ENCODE measurements at places on chromosomes 11 and 22.

DNA sequence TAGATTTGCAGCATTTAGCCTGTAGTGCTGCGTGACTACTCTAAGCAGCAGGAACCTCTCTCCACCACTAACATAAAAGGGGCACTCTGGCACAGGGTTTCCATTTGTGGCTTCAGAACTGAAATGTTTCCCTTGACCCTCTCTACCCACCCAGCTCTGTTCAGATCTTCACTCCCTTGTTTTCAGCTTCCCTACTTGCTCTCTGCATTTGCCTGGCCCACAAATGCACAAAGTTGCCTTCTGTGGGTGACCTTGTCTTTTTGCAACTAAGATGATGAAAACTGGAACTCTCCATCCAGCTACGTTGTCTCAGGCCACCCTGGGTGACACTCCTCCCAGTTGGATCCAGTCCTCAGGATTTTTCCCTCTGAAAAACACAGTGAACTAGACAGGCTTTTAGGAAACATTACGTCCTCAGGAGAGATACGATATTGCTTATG is 19.8 kb upstream of the PSMA1 start:
- no peak for DNase-seq

GRCh38 chr22:49272546-49273125 is 555.0 kb downstream of the BRD1 start:
- DNase-seq = no peak

- no peak for DNase-seq
Measured at GRCh38 chr11:119445850-119446249, 22.9 kb upstream of the THY1 start.

DNA sequence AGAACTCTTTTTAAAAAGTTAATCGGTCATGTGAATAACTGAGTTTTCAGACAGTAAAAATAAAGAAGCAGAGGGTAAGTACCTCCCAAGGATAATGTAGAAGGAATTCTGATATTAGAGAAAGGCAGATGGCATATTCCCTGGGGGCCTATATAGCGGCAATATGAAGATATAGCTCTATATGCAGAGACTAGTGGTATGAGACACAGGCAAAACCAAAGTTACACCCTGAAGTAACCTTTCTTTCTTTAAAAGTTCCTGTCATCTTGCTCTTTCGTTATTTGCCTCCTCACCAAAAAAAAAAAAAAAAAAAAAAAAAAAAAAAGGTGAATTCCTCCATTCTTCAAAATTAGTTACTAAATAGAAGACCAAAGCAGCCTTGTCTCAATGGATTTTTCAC is 76.2 kb upstream of the ARHGAP32 start:
- no peak for DNase-seq

GRCh38 chr11:74380746-74381439 is 17.3 kb downstream of the PGM2L1 start:
- no peak for DNase-seq

- no peak for DNase-seq
Measured at GRCh38 chr11:11157185-11157584, 195.9 kb downstream of the CSNK2A3 start.

- DNase-seq = no peak
Measured at GRCh38 chr11:130397780-130398179, 30.6 kb downstream of the ADAMTS8 start.

GRCh38 chr11:93846411-93846810 is 4.0 kb downstream of the VSTM5 start:
- DNase-seq = no peak

DNA sequence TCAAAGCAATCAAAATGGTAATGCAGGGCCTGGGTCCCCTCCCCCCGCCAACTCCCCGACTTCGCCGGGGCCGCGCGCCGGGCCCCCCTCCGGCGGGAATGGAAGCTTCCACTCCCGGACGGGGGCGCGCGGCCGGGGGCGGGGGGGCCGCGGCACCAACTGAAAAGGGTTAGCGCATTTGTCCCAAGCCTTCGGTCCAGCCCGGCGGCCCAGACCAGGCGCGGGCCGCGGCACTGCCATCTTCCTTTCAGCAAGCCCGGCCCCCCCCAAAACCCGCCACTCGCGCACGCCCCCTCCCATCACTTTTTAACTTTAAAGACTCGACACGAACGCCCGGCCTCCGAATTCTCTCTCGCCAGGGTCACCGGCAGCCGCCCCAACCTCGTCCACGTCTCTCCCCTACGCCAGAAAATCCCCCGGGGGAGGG is 2.8 kb downstream of the PHF21B start:
- no peak for DNase-seq

DNA sequence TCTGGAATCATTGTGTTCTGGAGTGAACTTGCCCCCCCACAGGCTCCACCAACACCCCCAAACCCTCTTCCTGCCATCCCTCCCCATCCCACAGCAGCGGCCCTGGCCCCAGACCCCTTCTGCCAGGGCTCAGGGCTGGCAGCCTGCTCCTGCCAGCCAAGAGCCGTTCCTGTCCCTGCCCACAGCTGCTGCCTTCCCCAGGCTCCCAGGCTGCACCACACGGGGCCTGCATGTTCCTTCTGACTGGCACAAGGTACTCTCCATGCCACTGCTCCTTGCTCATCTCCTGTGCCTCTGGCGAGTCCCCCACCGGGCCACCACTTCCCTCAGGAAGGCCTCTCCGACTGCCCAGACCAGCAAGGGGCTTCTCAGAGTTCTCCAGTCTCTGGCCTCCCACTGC is 4.9 kb downstream of the GP1BB start:
- DNase-seq = no peak

- no peak for DNase-seq
Measured at GRCh38 chr11:112453601-112454577, 193.2 kb upstream of the PLET1 start.

DNA sequence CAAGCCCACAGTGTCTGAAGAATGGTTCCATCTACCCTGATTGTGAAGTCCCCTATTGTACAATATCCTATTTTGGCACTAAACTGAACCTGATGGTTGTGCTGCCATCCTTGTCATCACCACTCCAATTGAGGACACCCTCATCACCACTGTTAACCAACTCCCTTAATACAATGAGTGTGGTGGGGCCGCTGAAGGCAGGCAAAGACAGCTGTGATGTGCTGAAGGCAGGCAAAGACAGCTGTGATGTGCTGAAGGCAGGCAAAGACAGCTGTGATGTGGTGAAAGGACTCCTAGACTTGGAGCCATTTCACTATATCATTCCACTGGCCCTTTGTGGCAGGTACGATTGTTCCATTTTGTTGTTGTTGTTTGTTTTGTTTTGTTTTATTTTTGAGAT is 481.6 kb downstream of the SOX6 start:
- DNase-seq = no peak

DNA sequence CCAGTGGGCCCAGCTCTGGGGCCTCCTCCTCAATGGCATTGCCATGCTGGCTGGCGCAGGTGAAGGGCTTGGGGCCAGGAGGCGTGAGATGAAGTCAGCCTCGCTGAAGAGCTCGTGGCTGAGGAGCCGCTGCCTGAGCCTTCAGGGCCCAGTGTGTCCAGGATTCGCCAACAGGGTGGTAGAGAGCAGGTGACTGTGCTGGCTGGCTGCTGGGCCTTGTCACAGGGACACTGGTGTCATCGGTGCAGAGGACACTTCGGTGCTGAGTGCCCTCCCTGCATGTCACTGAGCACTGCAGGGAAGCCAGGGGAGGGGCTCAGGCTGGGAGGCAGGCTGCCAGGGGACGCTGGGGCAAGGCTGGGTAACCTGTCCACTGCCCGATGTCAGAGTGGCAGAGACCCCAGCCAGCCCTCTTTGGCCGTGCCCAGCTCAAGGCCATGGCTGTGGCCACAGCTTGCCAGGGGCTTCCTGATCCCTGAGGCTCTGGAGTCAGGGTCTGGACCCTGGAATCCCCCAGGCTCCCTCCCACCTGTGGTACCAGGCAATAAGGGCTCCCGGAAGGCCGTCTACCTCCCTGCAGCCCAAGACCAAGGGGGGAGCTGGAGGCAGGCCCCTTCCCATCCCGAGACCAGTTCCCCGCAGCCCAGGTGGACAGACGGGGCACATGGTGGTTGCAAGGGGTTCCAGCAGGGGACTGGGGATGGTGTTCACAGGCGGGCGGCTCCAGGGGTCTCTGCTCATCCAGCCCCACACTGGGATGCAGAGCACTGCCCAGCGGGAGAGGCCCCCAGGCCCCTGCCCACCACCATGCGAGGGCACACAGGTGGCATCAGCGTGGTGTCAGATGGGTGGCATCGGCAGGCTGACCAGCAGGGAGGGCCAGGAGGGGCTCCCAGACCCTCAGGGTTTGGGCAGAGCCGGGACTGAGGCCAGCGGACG is 63.9 kb downstream of the ARFGAP3 start:
- DNase-seq = no peak

DNA sequence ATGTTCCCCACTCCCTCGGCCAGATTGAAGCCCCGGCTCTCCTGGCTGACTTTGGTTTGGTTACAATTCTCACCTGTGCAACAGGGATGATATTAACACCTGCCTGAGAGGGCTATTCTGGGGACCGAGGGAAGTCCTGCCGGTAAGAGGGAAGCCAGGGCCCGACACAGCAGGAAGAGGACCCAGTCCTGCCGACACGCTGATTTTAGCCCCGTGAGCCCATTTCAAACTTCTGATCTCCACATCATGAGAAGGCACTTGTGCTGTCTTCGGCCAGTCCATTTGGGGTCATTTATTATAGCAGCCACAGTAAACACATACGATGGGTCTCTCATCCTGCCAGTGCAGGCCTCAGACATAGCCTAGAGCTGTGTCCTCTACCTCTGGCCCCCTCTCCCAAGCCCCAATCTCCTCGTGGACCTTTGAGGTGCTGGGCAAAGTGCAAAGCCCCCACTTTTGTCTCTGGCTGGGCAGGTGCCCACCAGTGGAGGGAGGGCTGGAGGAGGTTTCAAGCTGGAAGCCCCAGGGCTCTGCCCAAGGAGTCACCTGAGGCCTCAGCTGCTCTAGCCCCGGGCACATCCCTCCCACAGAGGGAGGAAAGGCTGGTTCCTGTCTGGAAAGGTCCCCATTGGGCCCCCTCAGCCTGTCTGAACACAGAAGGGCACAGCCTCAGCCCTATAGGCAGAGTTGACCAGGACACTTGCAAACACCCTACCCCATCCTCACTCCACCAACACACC is 59.1 kb upstream of the FGF3 start:
- no peak for DNase-seq

DNA sequence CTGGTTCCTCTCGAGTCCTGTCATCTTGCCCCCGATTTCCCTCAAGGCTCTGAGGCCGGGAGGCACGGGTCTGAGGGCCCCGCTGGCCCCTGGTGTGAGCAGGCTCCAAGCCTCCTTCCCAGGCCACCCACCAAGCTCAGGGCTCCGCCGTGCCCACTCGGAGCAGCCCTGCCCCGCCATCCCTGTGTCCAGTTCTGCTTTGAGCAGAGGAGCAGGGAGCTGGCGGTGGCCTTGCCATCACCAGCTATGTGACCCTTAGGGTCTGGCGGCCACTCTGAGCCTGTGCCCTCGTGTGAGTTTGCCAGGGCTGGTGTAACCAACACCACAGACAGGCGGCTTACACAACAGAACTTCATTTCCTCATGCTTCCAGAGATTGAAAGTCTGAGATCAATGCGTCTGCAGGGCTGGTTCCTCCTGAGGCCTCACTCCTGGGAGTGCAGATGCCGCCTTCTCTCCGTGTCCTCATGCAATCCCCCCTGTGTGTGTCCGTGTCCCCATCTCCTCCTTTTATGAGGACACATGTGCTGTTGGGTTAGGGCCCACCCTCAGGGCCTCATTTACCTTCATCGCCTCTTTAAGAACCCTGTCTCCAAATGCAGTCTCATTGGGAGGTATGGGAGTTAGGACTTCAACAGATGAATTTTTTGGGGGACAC is 36.5 kb upstream of the CELSR1 start:
- no peak for DNase-seq

DNA sequence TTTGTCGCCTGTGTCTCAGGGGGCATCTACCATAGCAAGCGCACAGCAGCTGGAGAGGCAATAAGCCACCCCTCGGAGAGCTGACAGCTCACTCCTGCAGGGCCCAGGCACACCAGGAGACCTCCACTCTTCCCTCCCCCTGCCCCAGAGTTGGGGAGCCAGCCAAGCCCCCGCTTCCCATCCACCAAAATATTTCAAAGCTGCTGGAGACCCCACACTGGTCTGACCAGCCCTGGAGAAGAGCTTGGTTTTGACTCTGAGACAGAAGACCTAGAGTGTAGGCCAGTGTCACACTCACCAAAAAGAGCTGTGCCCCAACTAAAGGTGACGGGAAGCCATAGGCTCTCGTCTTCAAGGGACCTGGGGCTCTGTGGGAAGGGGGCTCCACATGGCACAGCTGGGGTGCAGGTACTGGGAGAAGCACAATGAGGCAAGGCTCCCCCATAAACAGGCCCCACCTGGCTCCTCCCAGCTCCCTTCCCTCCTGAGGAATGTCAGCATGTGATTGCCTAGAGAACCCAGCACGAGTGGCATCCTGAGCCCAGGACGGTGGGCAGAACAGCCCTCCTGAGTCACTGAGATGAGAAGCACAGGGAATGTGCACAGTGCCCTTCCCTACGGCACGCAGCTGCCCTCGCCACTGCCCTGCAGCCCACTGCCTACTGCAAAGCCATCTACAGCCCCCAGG is 5.8 kb upstream of the GNAZ start:
- DNase-seq = no peak
